Chondrocyte (in vitro differentiated cells): ENCODE measurements at places on chromosomes 16 and 17. TPM values are rescaled to one million over a fixed set of nuclear protein-coding genes. Genes with fewer than 3 reads are reported as not detected.

- no peak for DNase-seq
Observed at GRCh38 chr16:1069154-1069553, 3.4 kb upstream of the SSTR5 start.

GRCh38 chr16:28473714-28474265 lies 1.7 kb upstream of the NPIPB7 start:
- peak; percentile 13 for DNase-seq

- DNase-seq = no peak
Observed at GRCh38 chr17:39603304-39604016, 4.3 kb downstream of the NEUROD2 start.

DNA sequence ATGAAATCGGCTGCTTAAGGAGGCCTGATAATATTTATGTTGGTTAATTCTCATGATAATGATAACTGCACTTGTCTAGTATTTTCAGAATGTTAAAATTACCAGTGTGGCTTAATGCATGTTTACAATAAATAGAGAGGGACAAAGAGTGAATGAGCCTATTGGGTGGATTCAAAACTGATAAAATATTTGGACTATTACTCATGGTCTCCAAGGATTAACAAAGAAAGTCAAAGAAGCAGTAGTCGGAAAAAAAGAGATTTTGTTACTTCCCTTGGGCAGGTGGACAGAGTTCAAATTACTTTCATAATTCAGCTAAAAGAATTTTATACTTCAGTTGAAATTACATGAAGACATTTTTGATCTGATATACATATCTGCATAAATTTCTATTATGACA lies 258.2 kb upstream of the PMFBP1 start:
- DNase-seq = no peak

GRCh38 chr17:28282596-28282995 lies 36.4 kb upstream of the TMEM97 start:
- DNase-seq = no peak

ARL5C gene
- 0.25 TPM in 1 of 3 replicates, not detected in the others for total RNA-seq

NACA2 gene
- not detected in 3 replicates for total RNA-seq

GRCh38 chr16:63497408-63497807 lies 1461.2 kb upstream of the CDH8 start:
- DNase-seq = no peak

GRCh38 chr17:3986270-3986938 lies 22.2 kb upstream of the ATP2A3 start:
- peak; percentile 85 for DNase-seq

SKA2 gene
- 32.2 to 51.5 TPM (median 46.2 TPM) in 3 replicates for total RNA-seq
